CD4-positive, CD25-positive, alpha-beta regulatory T cell (primary cell): ENCODE measurements at places on chromosomes 7 and 10. TPM values are rescaled to one million over a fixed set of nuclear protein-coding genes. Genes with fewer than 3 reads are reported as not detected.

DNA sequence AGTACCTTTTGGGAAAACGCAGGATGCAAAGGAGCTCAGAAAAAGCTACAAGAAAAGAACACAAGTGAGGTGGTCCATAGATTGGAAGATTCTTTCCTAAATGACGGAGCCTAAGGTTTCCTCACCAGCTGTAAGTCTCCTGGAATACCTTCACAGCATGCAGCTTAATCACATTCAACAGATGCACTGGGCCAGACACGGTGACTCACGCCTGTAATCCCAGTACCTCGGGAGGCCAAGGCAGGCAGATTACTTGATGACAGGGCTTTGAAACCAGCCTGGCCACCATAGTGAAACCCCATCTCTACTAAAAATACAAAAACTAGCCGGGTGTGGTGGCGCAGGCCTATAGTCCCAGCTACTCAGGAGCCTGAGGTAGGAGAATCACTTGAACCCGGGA, 228.7 kb downstream of the FRMD4A start:
- no peak for DNase-seq

- no peak for DNase-seq
These were observed 100.1 kb downstream of the RAB11FIP2 start for GRCh38 chr10:117946525-117947070.

- DNase-seq = no peak
These were observed 131.7 kb upstream of the CHST15 start for GRCh38 chr10:124225029-124225466.

- no peak for DNase-seq
These were observed 56.7 kb upstream of the SEMA3A start for GRCh38 chr7:84251277-84251781.

DNA sequence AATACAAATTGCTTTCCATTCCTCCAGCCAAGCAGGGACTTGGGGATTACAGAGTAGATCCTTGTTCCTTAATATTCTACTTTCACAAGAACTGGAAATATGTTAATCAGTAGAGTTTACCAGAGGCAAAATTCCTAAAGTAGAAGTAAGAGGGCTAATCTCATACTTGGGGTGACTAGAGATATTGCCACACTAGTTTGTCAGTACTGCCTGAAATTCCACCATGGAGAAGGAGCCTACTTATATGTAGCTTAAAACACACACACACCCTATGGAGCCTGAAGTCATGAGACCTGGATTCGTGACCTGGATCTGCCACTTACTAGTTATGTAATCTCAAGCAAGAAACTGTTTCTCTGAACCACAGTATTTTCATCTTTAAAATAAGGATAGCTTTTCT, 33.9 kb downstream of the STRIP2 start:
- DNase-seq = no peak

GRCh38 chr7:25262586-25262985, 34.3 kb upstream of the NPVF start:
- DNase-seq = no peak

- DNase-seq = peak; percentile 45
These were observed 1.1 kb downstream of the NDST2 start for GRCh38 chr10:73810358-73810734.

DNA sequence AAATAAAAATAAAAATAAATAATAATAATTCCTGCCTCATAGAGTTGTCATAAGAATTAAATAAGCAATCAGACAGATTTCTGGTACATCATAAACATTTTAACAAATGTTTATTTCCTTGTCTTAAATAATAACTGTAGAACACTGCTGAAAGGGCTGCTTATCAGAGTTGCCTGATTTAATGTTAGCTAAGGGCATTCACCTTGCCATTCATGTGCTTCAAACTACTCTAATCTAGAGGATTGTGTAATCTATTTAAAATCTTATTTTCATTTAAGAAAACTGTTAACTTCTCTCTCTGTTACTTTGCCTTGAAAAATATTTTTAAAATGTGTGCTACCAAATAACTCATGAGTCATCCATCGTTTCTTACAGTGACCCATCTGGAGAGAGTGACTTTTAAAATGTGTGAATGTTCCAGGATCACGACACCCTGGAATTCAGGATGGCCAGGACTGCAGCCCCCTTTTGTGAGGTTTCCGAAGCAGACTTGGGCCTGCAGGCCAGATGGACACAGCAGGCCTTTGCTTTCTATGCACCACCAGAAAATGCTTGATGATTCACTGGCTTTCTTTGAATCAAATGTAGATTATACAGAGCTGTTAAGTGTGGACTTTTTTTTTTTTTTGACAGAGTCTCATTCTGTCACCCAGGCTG, 109.1 kb upstream of the TNS3 start:
- no peak for DNase-seq

DNA sequence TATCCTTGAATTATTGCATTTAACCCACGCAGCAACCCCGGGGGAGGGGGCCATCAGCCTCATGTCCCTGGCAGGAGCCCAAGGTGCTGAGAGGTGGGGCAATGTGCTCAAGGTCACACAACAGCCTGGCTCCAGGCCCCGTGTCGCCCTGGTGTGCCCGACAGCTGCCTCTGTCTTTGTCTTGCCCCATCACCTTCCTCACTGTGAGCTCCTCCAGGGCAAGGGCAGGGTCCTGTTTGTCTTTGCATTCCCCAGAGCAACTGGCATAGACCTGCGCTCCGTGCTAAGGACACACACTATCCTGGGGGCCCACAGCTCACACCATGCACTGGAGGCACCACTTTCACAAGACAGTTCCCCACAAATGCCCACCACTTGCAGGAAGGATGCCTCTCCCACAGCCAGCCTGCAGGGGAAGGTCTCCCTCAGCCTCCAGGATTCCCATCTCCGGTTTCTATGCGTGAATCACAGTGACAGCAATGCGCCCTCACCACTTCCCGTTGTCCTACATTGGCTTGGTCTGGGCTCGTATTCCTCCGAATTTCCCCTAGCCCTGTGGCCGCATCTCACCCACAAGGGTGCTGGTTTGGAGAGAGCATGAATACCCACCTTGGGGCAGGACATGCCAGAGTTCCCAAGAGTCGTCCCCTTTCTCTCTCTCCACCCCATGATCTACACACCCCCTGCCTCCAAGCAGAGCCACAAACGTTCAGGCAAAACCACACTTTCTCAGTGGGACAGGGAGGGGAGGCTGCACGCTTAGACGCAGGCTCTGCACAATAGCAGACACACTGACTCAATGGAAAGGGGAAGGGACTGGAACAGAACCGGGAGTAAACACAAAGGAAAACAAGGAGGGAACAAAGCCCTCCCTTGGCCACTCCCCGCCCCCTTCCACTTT, 10.3 kb downstream of the ITPRIP start:
- DNase-seq = no peak

GRCh38 chr7:13990984-13991790, 1.7 kb upstream of the ETV1 start:
- DNase-seq = no peak

DNA sequence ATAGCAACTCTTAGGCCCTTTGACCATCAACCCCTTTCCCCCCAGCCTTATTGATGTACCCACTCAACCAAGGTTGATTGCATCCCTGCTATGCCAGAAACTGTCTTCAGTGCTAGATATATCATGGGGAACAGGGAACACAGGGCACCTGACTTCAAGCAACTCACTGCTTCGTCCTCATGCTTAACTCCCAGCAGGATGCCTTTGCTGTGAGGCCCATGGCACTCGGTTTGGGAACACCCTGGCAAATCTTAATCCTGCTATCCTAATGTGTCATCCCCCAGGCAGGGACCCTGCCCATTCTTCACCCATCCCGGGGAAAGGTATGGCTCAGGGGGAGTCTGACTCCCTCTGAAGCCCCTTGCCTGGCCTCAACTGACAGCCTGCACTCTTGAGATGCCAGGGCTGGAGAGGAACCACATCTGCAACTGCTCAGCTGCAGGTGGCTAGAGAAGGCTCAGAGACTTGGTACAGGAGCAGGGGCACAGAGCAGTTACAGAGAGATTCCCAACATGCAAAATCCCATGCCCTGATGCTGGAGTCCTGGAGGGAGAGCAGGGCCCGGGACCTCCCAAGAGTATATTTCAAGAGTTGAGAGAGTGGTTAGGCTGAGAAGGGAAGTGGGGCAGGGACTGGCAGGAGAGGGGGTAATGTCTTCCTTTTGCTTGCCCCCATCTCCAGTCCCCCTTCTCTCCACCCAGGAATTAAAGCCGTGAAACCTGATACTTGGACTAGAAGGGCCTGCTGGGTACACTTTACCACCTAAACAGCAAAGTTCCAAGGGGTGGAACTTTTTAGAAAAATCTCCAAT, 2.4 kb upstream of the UNC5B start:
- DNase-seq = no peak

DNA sequence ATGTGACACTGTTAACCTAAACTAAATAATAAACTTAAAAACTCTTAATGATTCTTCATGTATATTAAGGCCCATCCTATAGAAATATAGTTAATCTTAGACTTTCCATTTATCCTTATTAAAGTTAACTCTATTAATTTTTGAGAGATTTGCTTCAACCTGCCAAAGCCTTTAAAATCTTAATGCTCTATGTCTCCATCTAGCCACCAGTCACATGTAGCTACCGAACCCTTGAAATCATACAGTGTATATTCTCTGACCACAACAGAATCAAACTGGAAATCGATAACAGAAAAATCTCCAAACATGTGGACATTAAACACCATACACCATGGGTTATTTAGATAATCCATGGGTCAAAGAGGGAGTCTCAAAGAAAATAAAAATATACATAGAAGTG, 51.9 kb downstream of the ASZ1 start:
- DNase-seq = no peak

- DNase-seq = no peak
These were observed 52.5 kb upstream of the USP6NL start for GRCh38 chr10:11663763-11664555.

DNA sequence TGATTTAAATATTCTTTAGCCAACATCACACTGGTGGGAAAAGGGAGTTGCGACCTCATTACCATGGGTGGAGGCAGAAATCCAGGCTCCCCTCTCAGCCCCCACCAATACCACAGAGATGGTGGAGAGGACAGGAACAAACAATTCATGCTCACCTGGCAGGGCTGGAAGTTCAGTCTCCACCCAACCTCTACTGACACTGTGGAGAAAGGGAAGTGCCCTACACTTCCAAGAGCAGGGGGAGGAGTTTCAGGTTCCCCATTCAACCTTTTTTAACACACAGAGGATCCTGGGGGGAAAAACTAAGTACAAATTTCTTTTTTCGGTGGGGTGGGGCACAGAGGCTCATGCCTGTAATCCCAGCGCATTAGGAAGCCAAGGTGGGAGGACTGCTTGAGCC, 210.1 kb upstream of the KCTD7 start:
- no peak for DNase-seq

DNA sequence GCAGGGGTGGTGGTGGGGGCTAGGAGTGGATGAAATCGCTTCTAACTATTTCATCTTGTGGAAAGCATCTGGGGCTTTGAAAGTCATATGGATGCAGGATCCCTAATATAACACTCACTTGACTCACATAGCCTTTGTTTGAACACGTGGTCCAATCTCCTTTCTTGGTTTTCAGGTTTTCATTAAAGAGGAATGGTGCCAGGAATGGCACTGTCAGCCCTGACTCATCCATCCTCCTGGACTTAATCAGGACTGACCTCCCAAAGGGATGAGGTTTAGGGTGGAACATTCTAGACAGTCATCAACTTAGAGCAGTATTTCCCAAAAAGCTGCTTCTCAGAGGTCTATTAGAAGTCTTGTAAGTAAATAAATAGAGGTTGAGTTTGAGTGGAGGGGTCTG, 162.0 kb upstream of the PLXNA4 start:
- DNase-seq = no peak

- no peak for DNase-seq
These were observed 461.9 kb downstream of the KCNMA1 start for GRCh38 chr10:77175631-77176222.

GRCh38 chr7:51313738-51314425, 2.7 kb downstream of the COBL start:
- DNase-seq = no peak

DNA sequence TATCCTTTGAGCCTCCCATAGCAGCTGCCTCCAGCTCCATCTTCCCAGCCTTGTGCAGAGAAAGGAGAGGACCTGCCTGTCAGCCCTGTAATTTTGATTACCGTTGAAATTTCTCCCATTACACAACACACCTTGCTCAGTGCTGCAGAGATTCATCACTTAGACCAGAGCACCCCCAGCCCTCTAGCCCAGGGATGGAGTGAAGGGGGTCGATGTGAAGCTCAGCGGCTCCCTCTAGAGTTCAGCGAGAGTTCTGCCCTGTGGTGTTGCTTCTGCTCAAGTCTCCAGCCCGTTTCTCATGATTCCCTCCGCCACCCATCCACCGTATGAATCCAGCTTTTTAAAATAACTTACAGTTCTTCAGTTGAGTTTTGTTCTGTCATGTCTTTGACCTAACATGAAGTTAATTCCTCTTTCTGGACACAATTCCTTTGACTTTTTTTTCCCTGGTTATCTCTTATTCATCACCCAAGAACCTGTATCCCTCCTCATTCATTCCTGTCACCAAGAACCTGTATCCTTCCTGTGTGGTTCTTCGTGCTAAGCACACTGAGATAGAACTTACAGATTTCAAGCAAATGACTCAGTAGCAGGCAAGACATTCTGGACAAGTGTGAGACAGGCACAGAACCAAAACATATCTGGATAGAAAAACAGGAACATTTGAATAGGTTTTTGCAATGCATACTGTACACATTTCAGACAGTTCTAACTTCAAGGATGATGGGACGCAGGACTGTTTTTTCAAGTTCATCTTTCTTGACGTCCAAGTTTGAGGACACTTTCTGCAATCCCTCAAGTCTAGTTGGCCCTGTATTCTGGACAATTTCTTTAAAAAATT, 35.0 kb upstream of the ZNF32 start:
- peak; percentile 13 for DNase-seq

- no peak for DNase-seq
These were observed 127.4 kb upstream of the FAM20C start for GRCh38 chr7:64916-65341.

DNA sequence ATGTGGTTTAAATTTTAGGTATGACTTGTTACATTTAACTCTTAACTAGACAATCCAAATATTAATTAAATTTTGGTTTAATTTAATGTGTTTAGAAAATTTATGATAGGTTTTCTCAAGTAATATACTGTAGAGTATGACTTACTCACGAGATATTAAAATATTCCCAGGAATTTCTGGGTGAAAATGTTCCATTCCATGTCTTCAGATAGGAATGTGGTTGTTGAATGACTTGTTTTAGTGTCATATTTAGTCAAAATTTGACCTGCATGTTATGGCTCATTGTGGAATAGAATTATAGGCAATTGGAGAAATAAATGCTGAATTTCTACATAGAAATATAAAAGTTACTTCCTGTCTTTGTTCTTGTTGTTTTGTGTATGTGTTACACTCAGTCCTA, 46.7 kb downstream of the SHOC2 start:
- no peak for DNase-seq

The TUBB8 gene
- not detected for polyA plus RNA-seq

The PPP1R17 gene
- polyA plus RNA-seq = not detected

The TYSND1 gene
- 28.1 TPM for polyA plus RNA-seq

The CC2D2B gene
- polyA plus RNA-seq = not detected

The CAV1 gene
- not detected for polyA plus RNA-seq

The KLLN gene
- 0.05 TPM for polyA plus RNA-seq

The FXYD4 gene
- not detected for polyA plus RNA-seq

The EMX2 gene
- polyA plus RNA-seq = not detected

The NPFFR1 gene
- polyA plus RNA-seq = not detected

The BICC1 gene
- polyA plus RNA-seq = not detected

The TCAF2 gene
- 13.1 TPM for polyA plus RNA-seq

The INA gene
- polyA plus RNA-seq = not detected

The SPDYE1 gene
- polyA plus RNA-seq = 0.17 TPM

The RINT1 gene
- polyA plus RNA-seq = 19.3 TPM
